ENCODE measurements at places on chromosomes 6 and 20.

DNA sequence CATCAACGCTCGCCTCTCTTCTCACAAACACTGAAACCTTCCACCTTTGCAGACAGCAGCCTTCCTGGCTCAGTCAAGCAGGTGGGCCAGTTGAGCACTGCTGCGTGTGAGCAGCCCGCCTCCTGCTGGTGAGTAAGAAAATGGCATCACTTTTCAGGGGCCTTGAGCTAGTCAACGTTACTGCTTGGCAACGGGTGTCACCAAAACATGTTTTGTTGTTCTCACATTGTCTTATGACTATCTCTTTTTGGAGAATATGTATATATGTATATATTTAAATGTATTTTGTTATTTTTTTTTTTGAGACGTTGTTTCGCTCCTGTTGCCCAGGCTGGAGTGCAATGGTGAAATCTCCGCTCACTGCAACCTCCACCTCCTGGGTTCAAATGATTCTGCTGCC lies 97.0 kb upstream of the AGPAT4 start:
- no peak for DNase-seq

GRCh38 chr6:81380718-81381338 lies 371.7 kb downstream of the TENT5A start:
- DNase-seq: no peak

DNA sequence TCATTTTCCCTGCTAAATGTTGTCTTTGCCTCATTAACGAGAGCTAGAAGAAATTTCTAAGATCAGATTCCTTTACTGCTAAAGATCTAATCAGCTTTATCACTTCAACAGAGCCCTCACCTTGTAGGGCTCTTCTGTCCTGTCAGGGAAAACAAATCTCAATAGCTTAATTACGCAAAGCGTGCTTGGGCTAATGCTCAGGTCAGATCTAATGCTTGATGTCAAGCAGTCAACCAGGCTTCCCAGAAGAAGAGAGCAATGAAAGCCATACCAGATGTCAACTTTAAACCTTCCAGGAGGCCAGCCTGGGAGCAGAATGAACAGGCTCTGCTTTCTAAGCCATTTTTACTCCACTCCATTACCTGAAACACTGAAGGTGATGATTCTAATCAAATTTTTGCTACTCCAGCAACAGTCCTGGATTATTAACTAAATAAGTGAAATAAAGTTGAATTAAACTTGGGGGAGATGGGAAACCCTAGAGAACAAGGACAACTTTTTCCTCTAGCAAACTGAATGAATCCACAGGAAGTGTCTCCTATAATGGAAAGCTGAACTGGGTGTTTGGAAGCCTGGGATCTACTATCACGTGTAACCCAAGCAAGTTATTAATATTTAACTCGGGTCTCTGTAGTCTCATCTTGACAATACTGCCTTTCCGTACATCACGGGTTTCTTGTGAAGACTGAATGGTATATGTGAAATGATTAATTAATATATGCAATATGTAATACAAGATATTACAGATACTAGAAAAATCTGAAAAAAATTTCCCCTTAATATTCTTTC lies 273.7 kb downstream of the PTPRK start:
- no peak for DNase-seq

DNA sequence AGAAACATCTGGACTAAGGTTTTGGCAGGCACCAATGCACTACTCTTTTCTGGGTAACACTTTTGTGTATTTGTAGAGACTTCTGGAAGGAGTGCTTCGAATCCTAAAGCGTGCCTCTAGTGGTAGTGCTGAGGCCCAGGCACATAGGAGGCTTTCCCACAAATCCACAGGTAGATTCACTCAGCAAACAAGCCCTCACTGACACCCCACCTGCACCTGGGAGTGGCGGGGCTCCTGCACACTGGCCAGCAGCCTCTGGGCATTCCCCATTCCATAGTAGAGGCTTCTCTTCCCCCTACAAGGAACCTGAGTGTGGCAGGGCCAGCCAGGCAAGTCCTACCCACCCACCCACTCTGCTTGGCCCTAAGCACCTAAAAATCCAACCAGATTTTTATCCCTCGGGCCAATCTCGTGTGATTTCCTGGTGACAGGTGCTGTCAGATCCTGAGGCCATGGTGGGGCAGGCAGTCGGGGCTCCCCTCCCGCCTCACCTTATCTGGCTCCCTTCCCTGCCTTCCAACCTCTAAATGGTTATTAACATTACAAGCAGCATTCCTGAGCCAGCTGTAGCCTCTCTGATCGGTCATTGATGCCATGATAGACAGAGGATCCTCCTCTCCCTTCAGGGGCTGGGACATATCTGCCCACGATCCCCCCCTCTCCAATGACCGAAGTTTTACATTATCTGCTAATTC lies 82.4 kb downstream of the SLC2A10 start:
- no peak for DNase-seq

GRCh38 chr6:130365166-130366106 lies at the start of gene TMEM200A:
Gene TMEM200A (plus strand): TSS chr6:130366017. CDS start chr6:130440423, 74,406 bp downstream.
- DNase-seq: no peak

- no peak for DNase-seq
Observed at GRCh38 chr6:9848094-9848493, 566.8 kb downstream of the TFAP2A start.
